CD4-positive, CD25-positive, alpha-beta regulatory T cell (primary cell): ENCODE measurements at places on chromosomes 5 and 9. TPM values are rescaled to one million over a fixed set of nuclear protein-coding genes. Genes with fewer than 3 reads are reported as not detected.

C5orf58 gene
- 0.54 TPM for polyA plus RNA-seq

NXNL2 gene
- not detected for polyA plus RNA-seq

CRB2 gene
- polyA plus RNA-seq: 0.03 TPM

- H3K4me3 ChIP-seq: no peak overlapping the region
- DNase-seq: no peak
- H3K4me1 ChIP-seq: no peaks in the 10 kb centered on the region
- no peaks in the 10 kb centered on the region for H3K36me3 ChIP-seq
- H3K27ac ChIP-seq: no peak overlapping the region
- peaks cover 3% of the 10 kb centered on the region for H3K27me3 ChIP-seq
Measured at GRCh38 chr5:72515211-72515610, 8.0 kb upstream of the ZNF366 start.

- H3K4me3 ChIP-seq: no peak overlapping the region
- no peaks in the 10 kb centered on the region for H3K36me3 ChIP-seq
- no peaks in the 10 kb centered on the region for H3K4me1 ChIP-seq
Measured at GRCh38 chr5:83162601-83163000, 85.3 kb downstream of the XRCC4 start.

- no peak overlapping the region for H3K27ac ChIP-seq
- no peaks in the 10 kb centered on the region for H3K36me3 ChIP-seq
- no peak overlapping the region for H3K4me3 ChIP-seq
- no peaks in the 10 kb centered on the region for H3K4me1 ChIP-seq
- no peaks in the 10 kb centered on the region for H3K27me3 ChIP-seq
- no peak for DNase-seq
Measured at GRCh38 chr9:70865471-70865870, 255.9 kb downstream of the TRPM3 start.

- no peak overlapping the region for H3K27ac ChIP-seq
- H3K4me1 ChIP-seq: no peaks in the 10 kb centered on the region
- no peak for DNase-seq
- H3K27me3 ChIP-seq: no peaks in the 10 kb centered on the region
Measured at GRCh38 chr5:76836585-76836984, 13.2 kb upstream of the S100Z start.

DNA sequence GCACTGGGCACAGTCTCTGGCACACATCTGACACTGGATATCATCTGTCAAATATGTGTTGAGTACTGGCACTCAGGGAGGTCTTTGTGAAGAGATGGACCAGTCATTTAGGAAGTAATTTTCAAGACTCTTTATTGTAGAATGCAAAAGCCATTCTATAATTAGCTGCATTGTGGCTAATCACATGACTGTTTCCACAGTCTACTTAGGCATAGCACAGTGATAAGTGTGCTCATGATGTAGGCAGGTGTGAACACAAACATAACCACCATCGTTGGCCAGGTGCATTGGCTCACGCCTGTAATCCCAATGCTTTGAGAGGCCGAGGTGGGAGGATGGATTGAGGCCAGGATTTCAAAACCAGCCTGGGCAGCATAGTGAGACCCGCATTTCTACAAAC is 62.2 kb downstream of the CFAP77 start:
- H3K27me3 ChIP-seq: no peaks in the 10 kb centered on the region
- no peak overlapping the region for H3K27ac ChIP-seq
- no peaks in the 10 kb centered on the region for H3K4me1 ChIP-seq
- no peak overlapping the region for H3K4me3 ChIP-seq

DNA sequence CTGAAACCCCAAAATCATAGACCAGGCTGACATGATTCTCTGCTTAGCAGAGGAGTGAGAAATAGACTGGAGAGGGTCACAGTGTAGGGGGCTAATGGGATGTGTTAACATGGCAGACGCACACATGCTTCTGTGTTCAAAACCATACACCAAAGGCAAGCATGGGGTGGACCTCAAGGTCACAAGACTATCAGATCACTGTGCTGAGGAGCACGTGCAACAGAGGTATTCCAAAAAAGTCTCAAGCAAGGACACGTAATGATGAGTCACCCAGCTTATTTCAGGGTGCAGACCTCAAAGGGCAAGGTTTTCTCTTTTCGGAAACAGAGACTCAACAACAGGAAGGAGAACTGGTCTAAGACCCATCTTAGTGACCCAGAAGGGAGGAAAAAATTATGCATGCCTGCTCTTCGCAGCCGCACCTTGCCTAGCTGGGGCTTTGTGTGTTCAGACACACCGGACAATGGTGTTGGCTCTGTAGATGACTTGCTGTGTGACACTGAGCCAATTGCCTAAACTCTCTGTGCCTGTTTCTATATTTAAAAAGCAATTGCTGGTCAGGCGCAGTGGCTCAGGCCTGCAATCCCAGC is 20.3 kb downstream of the WHRN start:
- DNase-seq: peak; percentile 21
- H3K4me3 ChIP-seq: peak overlapping the region; percentile 41
- H3K4me1 ChIP-seq: peaks cover 23% of the 10 kb centered on the region
- no peaks in the 10 kb centered on the region for H3K27me3 ChIP-seq
- no peaks in the 10 kb centered on the region for H3K36me3 ChIP-seq

DNA sequence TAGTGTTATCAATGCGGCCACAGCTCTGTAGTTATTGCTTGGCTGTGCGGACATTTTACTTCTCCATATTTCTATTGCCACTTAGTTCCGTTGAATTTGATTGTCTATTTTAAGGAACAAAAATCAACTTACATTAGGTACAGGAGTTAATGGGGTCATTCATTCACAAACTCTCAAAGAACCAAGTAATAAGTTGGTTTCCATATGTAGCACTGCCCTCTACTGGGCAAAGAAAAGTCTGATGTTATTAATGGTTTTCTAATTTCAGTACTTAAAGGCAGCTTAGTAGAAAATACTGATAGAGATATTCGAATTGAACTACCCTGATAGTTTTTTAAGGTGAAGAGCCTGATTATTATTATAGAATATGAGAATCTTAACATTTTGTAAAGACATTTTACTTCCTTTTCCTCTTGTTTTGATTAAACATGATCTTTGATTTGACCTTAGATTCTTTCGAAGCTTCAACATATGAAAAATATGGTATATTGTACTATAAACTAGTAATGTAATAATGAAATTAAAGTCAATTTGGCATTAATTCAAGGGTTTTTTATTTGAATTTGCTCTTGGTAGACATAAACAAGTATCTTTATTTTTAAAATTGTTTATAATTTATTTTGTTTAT is 119.5 kb upstream of the CTNND2 start:
- DNase-seq: no peak
- no peak overlapping the region for H3K4me3 ChIP-seq
- H3K27ac ChIP-seq: no peak overlapping the region
- no peaks in the 10 kb centered on the region for H3K27me3 ChIP-seq

- no peak overlapping the region for H3K27ac ChIP-seq
- H3K4me3 ChIP-seq: no peak overlapping the region
- H3K27me3 ChIP-seq: no peaks in the 10 kb centered on the region
- no peaks in the 10 kb centered on the region for H3K4me1 ChIP-seq
- no peaks in the 10 kb centered on the region for H3K36me3 ChIP-seq
- DNase-seq: no peak
Measured at GRCh38 chr9:696332-697323, 144.9 kb upstream of the DMRT1 start.

DNA sequence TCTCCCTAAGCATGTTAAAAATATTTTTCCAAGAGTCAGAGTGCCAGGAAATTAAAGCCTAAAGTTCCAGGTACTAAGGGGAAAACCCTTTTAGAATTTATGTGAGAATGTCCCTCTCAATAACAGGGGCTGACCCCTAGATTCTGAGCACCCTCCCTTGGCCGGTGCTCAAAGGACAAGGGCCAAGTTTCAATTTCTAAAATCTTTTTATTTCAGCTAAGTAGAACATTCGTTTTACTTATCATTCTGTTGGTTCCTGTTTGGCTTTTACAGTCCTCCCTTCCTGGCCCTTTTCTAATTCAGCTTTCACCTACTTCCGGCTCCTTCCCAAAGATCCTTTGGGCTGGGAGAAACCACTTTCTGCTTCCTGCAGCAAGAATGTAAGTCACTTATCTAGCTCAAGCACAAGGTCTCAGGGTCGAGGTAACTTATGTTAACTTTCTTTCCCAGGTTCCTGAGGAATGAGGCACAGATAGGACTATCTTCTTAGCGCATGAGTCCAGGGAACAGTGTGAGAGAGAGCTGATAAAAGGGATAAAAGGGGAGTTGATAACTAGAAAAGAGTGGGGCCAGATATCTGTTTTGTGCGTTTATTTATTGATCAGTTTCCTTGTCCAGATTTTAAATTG is 34.6 kb upstream of the F2RL2 start:
- no peaks in the 10 kb centered on the region for H3K4me1 ChIP-seq
- H3K36me3 ChIP-seq: peaks cover 93% of the 10 kb centered on the region
- no peak for DNase-seq
- no peak overlapping the region for H3K4me3 ChIP-seq
- H3K27ac ChIP-seq: no peak overlapping the region
- no peaks in the 10 kb centered on the region for H3K27me3 ChIP-seq
